ENCODE measurements at places on chromosomes 4 and X. TPM values are rescaled to one million over a fixed set of nuclear protein-coding genes. Genes with fewer than 3 reads are reported as not detected.

DNA sequence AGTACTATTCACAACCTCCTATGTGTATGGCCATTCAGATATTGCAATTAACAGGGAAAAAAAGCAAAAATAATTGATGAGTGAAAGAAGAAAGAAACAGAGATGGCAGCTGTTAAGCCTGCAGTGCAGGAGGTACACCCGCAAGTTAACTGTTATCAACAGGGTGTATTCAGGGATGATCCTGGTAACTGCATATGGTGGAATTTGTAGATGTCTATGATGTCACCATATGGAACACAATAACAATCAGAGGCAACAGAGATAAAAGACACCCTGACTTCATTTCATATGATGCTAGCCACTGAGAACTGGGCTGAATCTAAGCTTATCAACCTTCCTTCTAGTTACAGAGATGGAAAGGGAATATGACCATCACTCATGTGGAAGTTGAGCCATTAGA is 96.5 kb downstream of the PDGFC start:
- no peak overlapping the region for H3K27ac ChIP-seq
- no peaks in the 10 kb centered on the region for H3K36me3 ChIP-seq
- no peak for DNase-seq
- H3K4me1 ChIP-seq: no peaks in the 10 kb centered on the region
- H3K4me3 ChIP-seq: no peak overlapping the region

DNA sequence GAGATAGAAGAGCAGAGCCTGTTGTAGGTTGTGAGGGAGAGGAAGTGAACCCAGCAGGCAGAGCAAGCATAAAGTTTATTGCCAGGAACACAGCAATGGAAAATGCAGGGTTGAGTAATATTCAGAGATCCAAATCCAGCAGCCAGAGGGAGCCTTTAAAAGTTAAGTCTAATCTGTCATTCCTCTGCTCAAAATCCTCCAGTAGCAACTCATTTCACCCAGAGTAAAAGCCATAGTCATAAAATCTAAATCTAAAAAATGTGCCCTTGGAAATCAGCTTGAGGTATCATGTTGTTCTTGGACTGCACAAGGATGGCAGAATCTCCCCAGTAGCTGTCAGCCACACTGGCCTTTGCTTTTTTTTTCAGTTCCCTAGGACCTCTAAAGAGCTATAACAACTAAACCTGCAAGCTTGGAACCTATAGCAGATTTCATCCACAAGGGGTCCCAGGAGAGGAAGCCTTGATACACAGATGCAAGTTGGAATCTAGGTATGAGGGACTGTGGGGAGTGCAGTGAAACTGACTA is 62.9 kb upstream of the FRAS1 start:
- H3K4me1 ChIP-seq: no peaks in the 10 kb centered on the region
- H3K27ac ChIP-seq: no peak overlapping the region
- no peak overlapping the region for H3K4me3 ChIP-seq
- no peaks in the 10 kb centered on the region for H3K36me3 ChIP-seq
- DNase-seq: no peak
- H3K27me3 ChIP-seq: no peaks in the 10 kb centered on the region

DNA sequence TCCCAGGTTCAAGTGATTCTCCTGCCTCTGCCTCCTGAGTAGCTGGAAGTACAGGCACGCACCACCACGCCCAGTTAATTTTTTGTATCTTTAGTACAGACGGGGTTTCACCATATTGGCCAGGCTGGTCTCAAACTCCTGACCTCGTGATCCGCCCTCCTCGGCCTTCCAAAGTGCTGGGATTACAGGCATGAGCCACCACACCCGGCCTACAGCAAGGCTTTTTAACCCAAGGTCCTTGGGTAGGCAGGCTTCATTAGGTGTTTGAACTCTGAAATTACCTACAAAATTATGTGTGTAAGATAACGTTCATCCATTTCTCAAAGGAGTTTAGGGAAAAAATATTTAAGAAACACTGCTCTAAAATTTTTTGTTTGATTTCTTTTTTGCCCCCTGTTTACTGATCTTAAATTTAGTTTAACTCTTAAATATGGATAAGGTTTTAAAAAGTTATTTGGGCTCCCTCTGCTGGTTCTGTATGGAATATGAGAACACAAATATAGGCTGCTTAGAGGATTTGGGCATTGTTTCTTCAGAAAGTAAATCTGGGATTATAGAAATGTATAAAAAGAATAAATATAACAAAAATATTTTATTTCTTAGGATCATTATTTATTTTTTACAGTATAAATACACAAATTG is 92.8 kb downstream of the CBR4 start:
- peaks cover 88% of the 10 kb centered on the region for H3K36me3 ChIP-seq
- H3K27me3 ChIP-seq: no peaks in the 10 kb centered on the region
- no peak overlapping the region for H3K4me3 ChIP-seq
- H3K27ac ChIP-seq: peak overlapping the region; percentile 46

- H3K27ac ChIP-seq: no peak overlapping the region
- no peaks in the 10 kb centered on the region for H3K36me3 ChIP-seq
- no peaks in the 10 kb centered on the region for H3K4me1 ChIP-seq
- H3K4me3 ChIP-seq: no peak overlapping the region
- DNase-seq: no peak
- no peaks in the 10 kb centered on the region for H3K27me3 ChIP-seq
Observed at GRCh38 chr4:22439947-22440346, 75.9 kb downstream of the ADGRA3 start.

DNA sequence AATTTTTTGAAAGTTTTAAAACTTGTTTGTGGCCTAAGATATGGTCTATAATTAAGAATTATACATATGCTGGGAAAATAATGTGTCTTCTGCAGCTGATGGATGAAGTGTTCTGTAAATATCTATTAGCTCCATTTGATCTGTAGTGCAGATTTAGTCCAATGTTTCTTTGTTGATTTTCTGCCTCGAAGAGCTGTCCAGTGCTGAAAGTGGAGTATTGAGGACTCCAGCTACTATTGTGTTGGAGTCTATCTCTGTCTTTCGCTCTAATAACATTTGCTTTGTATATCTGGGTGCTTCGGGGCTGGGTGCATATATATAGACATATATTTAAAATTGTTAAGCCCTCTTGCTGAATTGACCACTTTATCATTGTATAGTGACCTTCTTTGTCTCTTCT is 2127.3 kb downstream of the PCDH7 start:
- no peak overlapping the region for H3K27ac ChIP-seq
- no peaks in the 10 kb centered on the region for H3K4me1 ChIP-seq
- no peak overlapping the region for H3K4me3 ChIP-seq
- H3K27me3 ChIP-seq: no peaks in the 10 kb centered on the region

GRCh38 chrX:69319376-69319775 is 154.1 kb upstream of the PJA1 start:
- no peak overlapping the region for H3K27ac ChIP-seq
- H3K4me1 ChIP-seq: no peaks in the 10 kb centered on the region
- H3K4me3 ChIP-seq: no peak overlapping the region
- no peak for DNase-seq

GRCh38 chr4:124529131-124529530 is 183.4 kb downstream of the ANKRD50 start:
- H3K36me3 ChIP-seq: no peaks in the 10 kb centered on the region
- no peaks in the 10 kb centered on the region for H3K27me3 ChIP-seq

DNA sequence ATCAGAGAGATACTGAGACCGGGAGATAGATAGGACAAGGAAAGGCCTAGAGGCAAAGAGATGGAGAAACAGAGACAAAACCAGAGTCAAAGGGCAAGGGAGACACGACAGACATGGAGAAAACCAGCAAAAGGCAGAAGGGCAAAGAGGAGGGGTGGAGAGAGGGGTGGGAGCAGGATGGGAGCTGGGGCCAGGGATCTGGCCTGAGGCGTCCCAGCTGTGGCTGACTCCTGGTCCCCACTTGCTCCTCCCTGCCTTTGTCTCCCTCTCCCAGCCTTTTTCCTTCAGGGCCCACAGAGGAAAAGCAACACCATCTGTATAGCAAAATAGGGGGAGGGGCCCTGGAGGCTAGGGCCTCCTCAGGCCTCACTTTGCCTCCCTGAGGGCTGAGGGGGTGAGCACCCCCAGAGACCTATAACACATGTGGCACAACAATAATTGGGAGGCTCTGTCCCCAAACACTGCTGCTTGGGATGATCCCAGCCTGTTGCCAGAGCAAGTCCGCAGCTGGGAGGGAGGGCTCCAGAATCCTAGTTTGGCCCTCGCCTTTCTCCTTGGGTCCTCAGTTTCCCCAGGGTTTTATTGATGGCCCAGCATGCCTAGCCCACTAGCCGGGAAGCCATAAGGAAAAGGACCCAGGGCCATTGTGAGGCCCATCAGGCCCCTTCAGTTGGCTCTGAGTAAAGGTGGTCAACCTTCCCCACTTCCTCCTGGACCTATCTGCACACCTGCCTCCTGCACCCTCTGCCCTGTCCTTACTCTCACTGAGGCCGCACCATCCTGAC is 96.8 kb downstream of the PJA1 start:
- no peaks in the 10 kb centered on the region for H3K4me1 ChIP-seq
- no peaks in the 10 kb centered on the region for H3K27me3 ChIP-seq
- H3K36me3 ChIP-seq: no peaks in the 10 kb centered on the region
- H3K27ac ChIP-seq: no peak overlapping the region
- no peak for DNase-seq
- H3K4me3 ChIP-seq: no peak overlapping the region

- H3K27ac ChIP-seq: no peak overlapping the region
- H3K27me3 ChIP-seq: no peaks in the 10 kb centered on the region
- H3K36me3 ChIP-seq: peaks cover 7% of the 10 kb centered on the region
- DNase-seq: no peak
- H3K4me3 ChIP-seq: no peak overlapping the region
Observed at GRCh38 chr4:145861336-145862318, 77.0 kb downstream of the ZNF827 start.

DNA sequence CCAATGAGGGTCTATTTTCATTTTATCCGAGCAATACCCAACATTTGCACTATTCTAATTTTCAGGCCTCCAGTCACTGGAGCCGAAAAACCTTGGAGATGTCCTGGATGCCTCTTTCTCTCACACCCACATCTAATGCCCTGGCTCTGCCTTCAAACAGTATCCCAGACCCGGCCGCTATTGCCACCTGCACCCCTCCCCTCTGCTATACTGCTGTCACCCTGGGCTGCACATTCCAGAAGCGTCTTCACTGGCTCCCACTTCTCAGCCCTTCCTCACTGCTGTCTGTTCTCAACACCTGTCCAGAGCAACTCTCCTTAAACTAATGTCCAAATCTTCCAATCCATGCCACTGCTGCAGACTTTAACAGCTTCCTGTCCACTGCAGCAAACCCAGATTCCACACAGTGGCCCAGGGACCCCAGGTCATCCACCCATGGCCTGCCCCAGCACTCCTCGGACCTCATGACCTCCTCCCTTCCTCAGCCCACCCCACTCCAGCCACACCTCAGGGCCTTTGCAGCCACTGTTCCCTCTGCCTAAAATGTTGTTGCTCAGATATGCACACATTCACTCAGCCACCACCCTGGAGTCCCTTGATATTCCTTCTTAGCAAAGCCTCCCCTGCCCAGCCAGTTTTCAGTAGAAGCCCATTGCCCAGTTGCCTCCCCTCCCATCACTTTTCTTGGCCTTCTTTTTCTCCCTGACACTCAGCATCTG is 30.5 kb upstream of the PPP2R2C start:
- no peaks in the 10 kb centered on the region for H3K27me3 ChIP-seq
- H3K36me3 ChIP-seq: no peaks in the 10 kb centered on the region
- H3K27ac ChIP-seq: no peak overlapping the region
- no peak overlapping the region for H3K4me3 ChIP-seq
- no peaks in the 10 kb centered on the region for H3K4me1 ChIP-seq

DNA sequence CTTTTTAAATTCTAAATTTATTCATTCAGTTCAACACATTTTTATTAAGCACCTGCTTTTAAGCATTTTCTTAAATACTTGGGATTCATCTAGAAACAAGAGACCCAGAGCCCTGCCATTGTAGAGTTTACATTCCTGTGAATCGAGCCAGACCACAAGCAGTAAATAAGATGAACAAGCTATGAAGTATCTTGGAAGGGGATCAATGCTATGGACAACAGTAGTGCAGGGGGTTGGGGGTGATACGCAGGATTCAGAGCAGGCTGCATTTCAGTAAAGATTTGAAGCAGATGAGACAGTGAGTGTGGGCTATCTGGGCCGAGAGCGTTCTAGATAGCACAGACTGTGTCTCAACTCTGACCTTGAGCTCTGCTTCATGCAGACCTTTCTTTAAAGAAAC is 35.1 kb downstream of the CLDN22 start:
- no peak for DNase-seq
- peaks cover 96% of the 10 kb centered on the region for H3K36me3 ChIP-seq
- no peak overlapping the region for H3K27ac ChIP-seq
- no peaks in the 10 kb centered on the region for H3K4me1 ChIP-seq

- peaks cover 9% of the 10 kb centered on the region for H3K27me3 ChIP-seq
- no peaks in the 10 kb centered on the region for H3K4me1 ChIP-seq
- DNase-seq: no peak
- no peak overlapping the region for H3K27ac ChIP-seq
- no peak overlapping the region for H3K4me3 ChIP-seq
Observed at GRCh38 chrX:100090931-100091330, 319.1 kb downstream of the PCDH19 start.

DNA sequence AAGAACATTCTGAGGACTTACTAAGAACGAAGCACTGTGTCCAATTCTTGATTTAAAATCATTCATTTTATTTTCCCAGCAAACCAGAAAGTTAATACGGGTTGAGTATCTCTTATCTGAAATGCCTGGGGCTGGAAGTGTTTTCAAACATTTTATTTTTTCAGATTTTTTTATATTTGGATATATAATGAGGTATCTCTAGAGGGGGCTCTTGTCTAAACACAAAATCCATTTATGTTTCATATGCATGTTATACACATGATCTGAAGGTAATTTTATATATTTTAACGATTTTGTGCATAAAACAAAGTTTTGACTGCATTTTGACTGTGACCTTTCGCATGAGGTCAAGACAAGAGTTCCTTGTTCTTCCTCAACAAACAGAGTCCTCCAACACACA is 320.9 kb downstream of the ASMT start:
- H3K36me3 ChIP-seq: no peaks in the 10 kb centered on the region
- no peaks in the 10 kb centered on the region for H3K27me3 ChIP-seq
- no peak overlapping the region for H3K27ac ChIP-seq
- no peaks in the 10 kb centered on the region for H3K4me1 ChIP-seq
- DNase-seq: no peak

DNA sequence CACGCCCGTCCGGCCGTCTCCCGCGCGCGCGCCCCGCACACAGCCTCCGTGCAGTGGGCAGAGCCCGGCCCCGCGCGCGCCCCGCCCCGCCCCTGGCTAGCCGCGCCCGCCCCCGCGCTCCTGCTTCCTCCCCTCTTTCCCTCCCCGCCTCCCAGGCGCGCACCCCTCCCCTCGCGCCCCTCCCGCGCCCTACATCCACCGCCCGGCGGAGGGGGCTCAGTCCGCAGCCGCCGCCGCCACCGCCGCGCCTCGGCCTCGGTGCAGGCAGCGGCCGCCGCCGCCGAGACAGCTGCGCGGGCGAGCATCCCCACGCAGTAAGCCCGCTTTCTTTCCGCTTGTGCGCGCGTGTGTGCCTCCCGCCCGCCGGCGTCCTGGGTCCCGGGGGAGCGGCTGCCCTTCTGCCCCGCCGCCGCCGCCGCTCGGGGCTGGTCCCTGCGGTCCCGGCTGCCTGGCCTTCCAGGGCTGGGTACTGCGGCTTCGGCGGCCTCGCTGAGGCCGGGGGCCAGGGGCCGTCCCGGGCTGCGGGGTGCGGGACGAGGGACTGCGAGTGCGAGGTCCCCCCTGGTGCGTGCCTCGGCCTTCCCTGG is at the start of gene FHL1:
TSS of gene FHL1 (plus strand) at position 219 of the 587 bp plus-strand sequence.
- peak; percentile 80 for DNase-seq
- H3K4me3 ChIP-seq: peak within 1 kb of the TSS; percentile 71
- no peaks in the 10 kb centered on the region for H3K27me3 ChIP-seq
- peak within 1 kb of the TSS; percentile 69 for H3K27ac ChIP-seq

Gene SMIM10
- polyA plus RNA-seq: 2.7 TPM

Gene STIM2
- 4.0 TPM for polyA plus RNA-seq

Gene MAOA
- 20.5 TPM for polyA plus RNA-seq

Gene GAGE1
- polyA plus RNA-seq: not detected

Gene WDFY3
- 10.0 TPM for polyA plus RNA-seq

Gene MAGEB6B
- polyA plus RNA-seq: not detected

Gene SUPT20HL2
- polyA plus RNA-seq: not detected

Gene GUCY1B1
- 3.8 TPM for polyA plus RNA-seq

Gene AFAP1
- 1.6 TPM for polyA plus RNA-seq

Gene KLB
- 0.13 TPM for polyA plus RNA-seq

Gene ASMT
- polyA plus RNA-seq: not detected
